Fibroblast of skin of left quadriceps (primary cell): ENCODE measurements at places on chromosomes 16 and 17.

DNA sequence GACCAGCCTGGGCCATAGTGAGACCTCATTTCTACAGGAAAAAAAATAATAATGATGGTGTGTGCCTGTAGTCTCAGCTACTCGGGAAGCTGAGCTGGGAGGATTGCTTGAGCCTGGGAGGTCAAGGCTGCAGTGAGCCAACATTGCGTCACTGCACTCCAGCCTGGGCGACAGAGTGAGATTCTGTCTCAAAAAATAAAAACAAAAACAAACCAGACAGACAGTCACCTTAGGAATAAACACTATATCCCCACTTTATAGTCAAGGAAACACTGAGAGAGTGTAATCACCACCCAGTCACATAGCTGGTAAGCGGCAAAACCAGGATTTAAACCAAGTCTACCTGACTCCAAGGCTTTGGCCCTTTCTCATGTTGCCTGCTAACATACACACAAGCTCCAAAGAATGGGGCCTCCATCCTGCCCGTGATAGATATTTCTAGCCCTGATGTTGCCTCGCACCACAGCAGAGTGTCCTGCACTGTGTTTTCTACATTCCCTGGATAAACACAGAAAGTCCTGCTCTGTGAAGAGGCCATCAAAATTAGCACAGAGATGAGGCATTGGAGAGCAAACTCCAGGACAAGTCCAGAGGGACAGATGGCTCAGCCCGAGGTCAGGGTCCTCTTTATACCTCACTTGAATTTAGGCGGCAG, 66.1 kb upstream of the SMURF2 start:
- no peak for DNase-seq

- DNase-seq: no peak
These were observed 490.3 kb upstream of the GOT2 start for GRCh38 chr16:59224401-59224800.

GRCh38 chr17:67477687-67478086, 100.6 kb downstream of the PITPNC1 start:
- DNase-seq: no peak

DNA sequence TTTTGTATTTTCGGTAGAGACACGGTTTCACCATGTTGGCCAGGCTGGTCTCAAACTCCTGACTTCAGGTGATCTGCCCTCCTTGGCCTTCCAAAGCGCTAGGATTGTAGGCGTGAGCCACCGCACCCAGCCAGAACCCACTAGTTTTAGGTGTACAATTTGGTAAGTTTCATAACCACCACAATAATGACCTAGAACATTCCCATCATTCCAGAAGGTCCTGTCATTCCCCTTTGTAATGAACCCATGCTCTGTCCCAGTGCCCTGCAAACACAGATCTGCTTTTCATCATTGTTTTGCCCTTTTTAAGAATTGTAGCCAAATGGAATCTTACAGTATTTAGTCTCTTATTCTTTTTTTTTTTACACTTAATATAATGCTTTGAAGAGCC, 35.6 kb upstream of the IRF8 start:
- DNase-seq: no peak
